ENCODE measurements at places on chromosomes 5 and 9.

- no peak for DNase-seq
Observed at GRCh38 chr5:152288917-152289595, 116.0 kb downstream of the NMUR2 start.

DNA sequence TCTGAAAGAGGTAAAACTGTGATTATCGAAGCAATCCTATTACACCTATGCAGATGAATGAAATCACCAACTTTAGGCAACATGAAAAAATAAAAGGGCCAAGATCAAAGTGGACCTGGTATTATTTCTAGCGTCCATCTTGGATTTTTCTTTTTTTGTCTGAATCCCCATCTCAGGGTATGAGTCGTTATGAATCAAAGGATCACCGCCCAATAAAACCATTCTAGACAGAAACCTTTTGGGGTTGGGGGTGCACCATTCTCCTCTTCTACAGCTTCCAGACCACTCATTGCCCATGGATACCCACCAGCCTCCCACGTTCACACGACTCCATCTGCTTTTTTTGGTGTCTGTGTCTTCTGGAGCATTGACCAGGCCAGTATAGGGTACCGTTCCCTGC, 33.4 kb downstream of the MAP1B start:
- no peak for DNase-seq

- no peak for DNase-seq
Observed at GRCh38 chr5:41835645-41836044, 34.6 kb downstream of the OXCT1 start.

- no peak for DNase-seq
Observed at GRCh38 chr9:3191715-3192114, 334.1 kb downstream of the RFX3 start.

- DNase-seq, result no peak
Observed at GRCh38 chr9:86939891-86940290, 7.4 kb downstream of the GAS1 start.

DNA sequence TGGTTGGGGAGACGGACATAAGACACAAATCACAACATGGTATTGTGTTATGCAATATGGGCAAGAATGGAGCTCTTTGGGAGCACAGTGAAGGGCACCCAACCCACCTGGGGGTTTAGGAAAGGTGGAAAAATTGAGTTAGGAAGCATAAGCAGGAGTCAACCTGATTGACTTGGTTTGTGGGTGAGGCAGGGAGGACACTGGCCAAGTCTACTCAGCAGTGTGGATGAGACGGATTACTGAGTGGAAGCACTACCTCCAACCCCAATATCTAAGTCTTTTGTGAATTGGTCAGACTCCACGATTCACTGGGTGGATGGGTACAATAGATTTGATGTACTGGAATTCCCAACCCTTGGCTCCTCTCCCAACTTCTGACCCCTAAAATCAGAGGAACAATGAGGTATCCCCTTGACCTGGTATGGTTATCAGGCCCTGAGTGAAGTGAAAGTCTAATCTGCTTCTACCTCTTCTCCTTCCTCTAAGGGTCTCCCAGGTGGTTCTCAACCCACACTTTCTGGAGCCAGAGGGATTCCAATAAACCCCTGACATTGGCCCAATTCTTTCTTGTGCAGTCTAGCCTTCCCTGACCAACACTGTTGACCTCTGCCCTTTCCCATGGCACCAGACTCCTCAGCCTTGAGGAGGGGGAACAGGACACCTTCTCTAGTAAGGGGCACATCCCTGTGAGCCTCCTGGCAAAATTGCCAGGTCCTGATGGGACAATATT, 5.2 kb downstream of the EGR1 start:
- DNase-seq, result no peak

- no peak for DNase-seq
Observed at GRCh38 chr9:120890320-120891244, 13.6 kb upstream of the PHF19 start.

DNA sequence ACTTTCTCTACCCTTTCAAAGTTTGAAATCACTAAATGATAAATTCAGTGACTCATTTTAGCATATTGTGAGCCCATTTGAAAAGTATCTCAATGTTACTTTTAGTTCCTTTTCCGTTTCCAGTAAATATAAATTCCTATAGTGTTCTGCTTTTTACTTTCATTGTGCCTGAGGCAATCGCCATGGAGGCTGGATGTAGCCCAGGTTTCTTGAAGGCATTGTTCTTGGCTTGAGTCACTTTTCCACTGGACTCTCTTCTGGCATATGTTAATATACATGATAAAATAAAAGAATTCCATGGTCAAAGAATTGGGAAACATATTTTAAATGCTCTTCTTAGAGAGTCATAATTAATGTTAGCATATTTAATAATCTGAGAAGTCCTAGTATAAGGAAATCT, 327.0 kb downstream of the IZUMO3 start:
- DNase-seq, result no peak

All from stimulated activated CD8-positive, alpha-beta memory T cell treated with anti-CD3 and anti-CD28 coated beads, Interleukin-12 subunit alpha, Interleukin-12 subunit beta, amount 100 ng/mL, for 4 hours (primary cell).